ENCODE measurements at places on chromosomes 3 and 15. TPM values are rescaled to one million over a fixed set of nuclear protein-coding genes. Genes with fewer than 3 reads are reported as not detected.

GRCh38 chr3:3836845-3837244 is 37.6 kb downstream of the LRRN1 start:
- DNase-seq, result no peak

DNA sequence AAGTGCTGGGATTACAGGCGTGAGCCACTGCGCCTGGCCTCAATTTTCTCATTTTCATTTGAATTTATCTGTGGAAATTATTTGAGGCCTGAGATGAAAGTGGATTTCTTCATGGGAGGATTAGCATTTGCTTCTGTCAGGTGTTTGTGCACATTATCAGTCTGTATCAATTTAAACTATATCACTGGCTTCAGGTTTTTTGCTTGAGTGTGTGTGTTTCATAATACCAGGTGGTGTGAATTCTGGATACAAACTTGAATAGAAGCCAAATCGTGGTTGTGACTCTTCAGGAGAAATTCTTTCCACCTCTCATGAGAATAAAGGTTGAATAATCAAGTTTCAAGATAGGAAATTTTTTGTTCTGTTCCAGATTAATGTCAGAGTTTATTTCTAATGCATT is 56.4 kb downstream of the CGGBP1 start:
- DNase-seq, result no peak

DNA sequence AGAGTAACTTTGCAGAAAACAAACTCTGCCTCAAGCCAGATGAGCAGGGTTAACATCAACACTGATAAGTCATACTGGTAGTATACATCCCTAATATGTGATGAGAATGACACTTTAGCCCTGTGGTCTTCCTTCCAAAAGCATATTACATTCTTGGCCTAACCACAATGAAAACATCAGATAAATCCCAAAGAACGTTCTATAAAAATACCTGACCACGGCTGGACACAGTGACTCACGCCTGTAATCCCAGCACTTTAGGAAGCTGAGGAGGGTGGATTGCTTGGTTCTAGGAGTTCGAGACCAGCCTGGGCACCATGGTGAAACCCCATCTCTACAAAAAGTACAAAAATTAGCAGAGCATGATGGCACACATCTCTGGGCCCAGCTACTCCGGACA is 4.7 kb downstream of the TMCC1 start:
- DNase-seq, result no peak

TMEM108 gene
- 20.3 TPM for total RNA-seq

GRCh38 chr3:122572940-122573412 is 4.5 kb upstream of the PARP15 start:
- DNase-seq, result no peak

- DNase-seq, result no peak
Observed at GRCh38 chr3:111301238-111301798, 229.7 kb downstream of the NECTIN3 start.

GP9 gene
- total RNA-seq, result not detected

PCOLCE2 gene
- 119 TPM for total RNA-seq

EXD1 gene
- total RNA-seq, result not detected

DNA sequence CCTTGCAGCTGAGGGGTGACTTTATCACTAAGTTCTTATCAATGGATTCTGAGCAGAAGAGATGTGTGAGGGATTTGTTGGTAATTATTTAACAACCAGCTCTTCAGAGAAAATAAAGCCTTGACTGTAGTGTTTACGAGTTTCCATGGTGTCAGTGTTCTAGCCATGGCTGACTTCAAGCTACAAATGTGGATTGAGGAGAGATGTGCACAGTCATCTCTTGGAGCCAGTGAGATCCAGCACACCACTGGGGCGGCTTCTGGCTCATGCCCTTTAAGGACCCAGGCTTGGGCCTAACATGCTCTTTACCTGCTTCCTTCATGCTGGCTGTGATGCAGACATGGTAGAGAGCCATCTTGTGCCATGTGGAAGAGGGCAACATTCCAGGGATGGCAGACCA is 145.6 kb upstream of the MRPS22 start:
- DNase-seq, result no peak

CEP19 gene
- 1.7 TPM for total RNA-seq

GABRR3 gene
- not detected for total RNA-seq

DNA sequence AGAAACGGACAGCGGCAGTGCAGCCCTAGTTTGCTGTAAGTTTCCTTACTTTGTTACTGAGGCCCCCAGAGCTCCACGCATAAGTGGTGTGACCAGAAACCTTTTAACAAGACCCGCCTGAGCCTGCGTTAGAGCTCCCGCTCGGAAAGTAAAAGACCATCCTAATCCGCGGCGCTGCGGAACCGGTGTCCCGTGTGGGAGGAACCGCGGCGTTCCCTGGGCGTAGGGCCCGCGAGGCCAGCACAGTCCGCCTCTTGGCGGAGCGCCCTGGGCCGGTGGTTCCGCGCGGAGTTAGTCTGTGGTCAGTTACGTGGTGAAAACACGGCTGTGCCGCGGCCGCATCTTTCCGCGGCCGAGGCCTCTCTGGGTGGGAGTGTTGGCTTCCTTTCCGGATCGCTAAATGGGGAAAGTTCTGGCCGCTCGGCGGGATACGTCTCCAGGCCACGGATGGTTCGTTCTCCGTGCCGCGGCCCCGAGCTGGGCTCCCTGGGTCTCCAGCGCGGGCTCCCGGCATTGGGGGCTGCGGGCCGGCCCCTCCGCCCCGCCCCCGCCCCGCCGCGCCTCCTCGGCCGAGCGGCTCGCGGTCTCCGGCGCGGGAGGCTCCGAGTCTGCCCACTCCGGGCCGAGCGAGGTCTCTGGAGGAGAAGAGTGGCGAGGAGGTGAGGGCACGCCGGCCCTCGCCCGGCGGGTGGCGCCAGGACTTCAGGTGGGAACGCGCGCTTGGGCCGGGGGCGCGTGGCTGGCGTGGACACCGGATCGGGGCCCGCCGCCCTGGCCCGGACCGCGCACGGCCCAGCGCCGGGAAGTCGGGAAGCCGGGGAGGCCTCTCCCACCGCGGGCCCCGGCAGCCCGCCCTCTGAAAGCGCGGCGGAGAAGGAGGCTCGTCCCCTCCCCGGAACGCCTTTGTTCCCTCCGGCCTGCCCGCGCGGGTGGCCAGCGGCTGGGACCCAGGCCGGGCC is 754 bp downstream of the B3GNT5 start:
- DNase-seq, result peak; percentile 81

- DNase-seq, result no peak
Observed at GRCh38 chr3:23567917-23568316, 237.8 kb upstream of the UBE2E1 start.

- DNase-seq, result no peak
Observed at GRCh38 chr3:149481056-149481455, 6.6 kb downstream of the TM4SF4 start.

CFAP91 gene
- 0.80 TPM for total RNA-seq

IL20RB gene
- total RNA-seq, result 1.0 TPM

- no peak for DNase-seq
Observed at GRCh38 chr3:70247955-70248354, 64.5 kb downstream of the MDFIC2 start.

XRN1 gene
- 27.5 TPM for total RNA-seq

DNA sequence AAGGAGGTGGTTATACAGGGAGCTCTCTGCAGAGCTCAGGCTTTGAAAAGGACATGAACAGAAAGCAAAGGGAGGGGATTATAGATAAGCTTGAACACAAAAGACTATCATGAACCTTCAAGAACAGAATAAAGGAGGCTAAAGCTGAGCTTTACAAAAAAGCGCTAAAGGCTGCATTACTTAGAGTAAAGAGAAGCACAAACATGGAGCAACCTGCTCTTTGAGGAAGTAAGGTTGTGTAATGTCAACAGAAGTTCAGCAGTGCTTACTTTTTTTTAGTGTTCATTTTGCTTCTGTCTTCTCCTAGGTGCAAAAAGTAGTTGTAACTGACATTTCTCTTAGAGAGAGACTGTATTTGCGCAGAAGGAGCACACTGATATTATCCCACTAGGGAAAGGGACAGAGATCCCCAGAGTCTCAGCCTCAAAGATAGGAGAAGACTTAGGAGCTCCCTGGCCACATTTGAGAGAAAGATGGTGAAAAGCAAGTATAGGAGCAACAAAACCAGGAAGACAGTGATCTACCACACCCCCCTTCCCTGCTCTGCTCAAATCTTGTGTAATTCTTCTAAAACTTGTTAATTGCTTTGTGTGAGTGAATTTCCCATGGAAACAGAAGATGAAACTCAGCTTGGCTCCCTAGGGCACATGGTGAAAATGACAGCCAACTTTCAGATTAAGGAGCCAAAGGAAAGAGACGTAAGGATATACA is 54.7 kb downstream of the QTRT2 start:
- no peak for DNase-seq

All from right cardiac atrium (tissue), 5 donors.